Stimulated activated CD4-positive, alpha-beta T cell treated with anti-CD3 and anti-CD28 coated beads, TNF-alpha, amount 100 ng/mL, for 1 hour (primary cell): ENCODE measurements at places on chromosomes 6 and 20.

GRCh38 chr6:147881432-147881831 is 372.9 kb downstream of the SAMD5 start:
- DNase-seq = no peak

DNA sequence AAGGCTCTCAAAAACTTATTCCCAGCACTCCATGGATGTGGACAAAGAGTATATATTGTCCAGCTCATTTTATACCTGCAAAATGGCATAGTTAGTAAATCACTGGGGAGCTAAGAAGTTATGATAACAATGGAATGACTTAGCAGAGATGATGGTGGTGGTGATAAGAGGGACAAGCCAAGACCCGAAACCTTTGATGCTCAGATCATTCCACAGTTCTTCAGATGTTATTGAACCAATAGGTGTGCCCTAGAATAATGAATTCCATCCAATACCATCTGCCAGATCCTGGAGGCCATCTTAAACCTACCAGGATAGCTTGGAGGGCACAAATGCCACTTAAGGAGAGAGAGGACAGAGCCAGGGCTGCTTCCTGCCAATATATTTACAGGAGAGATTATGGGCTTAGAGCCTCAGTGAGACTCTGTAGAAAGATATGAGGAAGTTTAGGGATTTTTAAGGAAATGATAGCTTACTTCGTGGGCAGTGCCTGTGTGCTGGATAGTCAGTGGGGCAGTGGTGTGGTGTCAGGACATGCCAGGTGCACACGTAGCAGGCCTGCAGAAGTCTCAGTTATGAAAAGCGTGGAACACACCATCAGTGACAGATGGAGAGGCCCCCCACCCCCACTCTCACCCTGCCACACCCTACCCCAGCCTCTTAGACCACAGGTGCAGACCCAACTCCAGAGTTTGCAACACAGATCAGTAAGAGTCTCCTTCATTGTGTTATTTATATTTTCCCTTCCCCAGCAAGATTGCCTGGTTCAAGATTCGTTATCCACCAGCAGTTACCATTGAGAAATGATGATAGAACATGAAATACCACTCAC is 209.7 kb upstream of the SUPT3H start:
- DNase-seq = no peak

GRCh38 chr6:125869427-125869826 is 78.7 kb downstream of the NCOA7 start:
- no peak for DNase-seq

GRCh38 chr6:143596866-143597265 is 80.9 kb upstream of the PHACTR2 start:
- no peak for DNase-seq

- DNase-seq = no peak
These were observed 54.4 kb upstream of the BHLHE23 start for GRCh38 chr20:63061051-63061770.

- no peak for DNase-seq
These were observed 5.2 kb upstream of the BPIFA3 start for GRCh38 chr20:33211817-33212424.

GRCh38 chr6:129632172-129632613 is 77.8 kb downstream of the ARHGAP18 start:
- no peak for DNase-seq

DNA sequence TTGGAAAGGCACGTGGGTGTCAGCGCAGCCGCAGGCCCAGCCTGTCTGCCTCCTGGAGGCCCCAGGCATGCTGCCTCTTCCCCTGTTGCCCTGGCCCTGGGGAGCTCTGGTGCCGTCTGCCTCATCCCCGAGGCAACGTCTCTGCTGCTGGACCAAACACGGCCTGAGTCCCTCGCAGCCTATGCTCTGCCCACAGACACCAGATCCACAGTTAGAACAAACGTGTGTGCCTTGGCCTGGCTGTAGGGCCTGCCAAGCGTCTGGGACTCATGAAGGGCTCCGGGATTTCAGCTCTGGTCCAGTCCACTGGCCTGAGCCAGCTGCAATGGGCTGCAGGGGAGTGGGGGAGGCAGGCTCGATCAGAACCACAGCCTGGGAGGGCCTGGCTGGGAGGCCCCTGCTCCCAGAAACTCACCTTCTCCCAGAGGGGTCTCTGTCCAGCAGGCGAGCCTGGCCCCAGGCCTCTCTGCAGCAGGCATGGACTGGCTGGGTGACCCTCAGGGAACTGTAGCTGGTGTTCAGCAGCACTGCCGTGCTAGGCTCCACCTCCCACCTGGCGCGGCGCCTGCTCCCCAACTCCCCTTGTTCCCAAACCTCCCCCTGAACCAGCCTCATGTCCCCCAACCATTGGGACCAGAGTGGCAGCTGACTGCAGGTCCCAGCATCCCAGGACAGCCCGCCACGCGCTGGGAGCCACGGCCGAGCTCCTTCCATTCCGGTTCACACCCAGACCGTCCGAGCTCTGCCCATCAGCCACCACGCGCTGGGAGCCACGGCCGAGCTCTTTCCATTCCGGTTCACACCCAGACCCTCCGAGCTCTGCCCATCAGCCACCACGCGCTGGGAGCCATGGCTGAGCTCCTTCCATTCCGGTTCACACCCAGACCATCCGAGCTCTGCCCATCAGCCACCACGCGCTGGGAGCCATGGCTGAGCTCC is 197.0 kb downstream of the DLL1 start:
- DNase-seq = no peak

GRCh38 chr6:108407904-108408827 is 113.3 kb downstream of the AFG1L start:
- DNase-seq = no peak

DNA sequence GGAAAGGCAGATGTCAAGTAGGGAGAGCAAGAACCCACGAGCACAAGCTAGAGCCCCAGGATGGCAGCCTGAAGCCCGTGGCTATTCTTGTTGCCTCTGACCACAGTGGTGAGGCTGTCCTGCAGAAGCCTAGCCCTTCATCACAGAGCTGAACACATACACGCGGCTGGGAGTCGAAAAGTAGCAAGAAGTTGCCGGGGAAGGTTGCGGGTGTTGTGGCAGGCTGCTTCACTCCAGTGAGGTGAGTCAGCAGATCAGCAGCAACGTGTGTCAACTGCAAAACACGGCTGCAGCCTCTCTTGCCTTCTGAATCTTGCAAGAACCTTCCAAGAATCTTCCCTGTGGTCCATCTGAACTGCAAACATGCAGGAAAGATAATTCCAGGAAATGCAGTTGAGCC is 10.6 kb upstream of the STX16 start:
- DNase-seq = no peak
